Fibroblast of lung (primary cell): ENCODE measurements at places on chromosomes 4 and X.
A peak's percentile ranks its signal among the peaks of the same experiment; 100 is the strongest.

DNA sequence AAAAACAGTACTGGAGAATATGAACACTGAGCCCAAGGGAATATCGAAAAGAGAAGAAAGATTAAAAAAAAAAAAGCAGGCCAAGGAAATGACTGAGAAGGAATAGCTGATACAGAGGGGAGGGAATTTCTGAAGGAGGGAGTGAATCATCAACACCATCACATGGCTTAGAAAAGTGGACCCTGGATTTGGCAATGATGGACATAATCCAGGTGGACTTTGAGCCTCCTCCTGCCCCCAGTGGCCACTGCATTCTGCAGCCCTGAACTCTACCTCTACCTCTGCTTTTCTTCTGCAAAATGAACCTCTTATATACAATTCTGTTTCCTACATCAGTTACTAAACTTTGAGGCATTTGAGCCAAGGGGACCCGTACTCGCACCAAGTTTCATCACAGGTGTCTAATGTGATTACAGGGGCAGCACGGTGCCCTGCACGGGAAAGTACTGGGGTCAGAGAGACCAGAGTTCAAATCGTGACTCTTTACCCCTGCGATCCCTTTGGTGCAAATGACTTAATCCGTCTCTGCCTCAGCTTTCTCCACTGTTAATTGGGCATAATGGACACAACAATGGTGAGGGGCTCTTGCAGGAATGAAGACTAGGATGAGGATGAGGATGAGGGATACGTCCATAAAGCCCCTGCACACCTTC is 1.1 kb downstream of the OCIAD2 start:
- peak; percentile 43 for DNase-seq

- DNase-seq: no peak
Observed at GRCh38 chr4:56690393-56690792, 9.3 kb upstream of the HOPX start.

- no peak for DNase-seq
Observed at GRCh38 chr4:3869661-3870566, 103.7 kb downstream of the ADRA2C start.

DNA sequence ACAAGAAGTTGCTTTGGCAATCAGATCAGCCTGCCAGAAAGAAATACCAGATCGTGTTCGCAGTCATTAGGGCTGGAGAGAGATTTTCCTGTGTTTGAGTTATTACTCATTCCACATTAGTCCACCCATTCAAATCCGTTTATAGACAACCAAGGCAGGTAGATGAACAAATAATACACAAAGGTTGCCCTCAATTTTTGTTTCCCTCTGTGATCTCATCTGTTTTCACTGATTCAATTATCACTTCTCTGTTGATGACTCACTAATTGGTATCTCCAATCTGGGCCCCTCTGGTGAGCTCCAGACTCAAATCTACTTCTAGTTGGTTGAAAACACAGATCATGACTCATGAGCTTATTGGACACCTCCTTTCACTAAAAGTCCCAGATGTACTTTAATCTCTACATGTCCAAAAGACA is 54.5 kb downstream of the CHM start:
- DNase-seq: peak; percentile 29

DNA sequence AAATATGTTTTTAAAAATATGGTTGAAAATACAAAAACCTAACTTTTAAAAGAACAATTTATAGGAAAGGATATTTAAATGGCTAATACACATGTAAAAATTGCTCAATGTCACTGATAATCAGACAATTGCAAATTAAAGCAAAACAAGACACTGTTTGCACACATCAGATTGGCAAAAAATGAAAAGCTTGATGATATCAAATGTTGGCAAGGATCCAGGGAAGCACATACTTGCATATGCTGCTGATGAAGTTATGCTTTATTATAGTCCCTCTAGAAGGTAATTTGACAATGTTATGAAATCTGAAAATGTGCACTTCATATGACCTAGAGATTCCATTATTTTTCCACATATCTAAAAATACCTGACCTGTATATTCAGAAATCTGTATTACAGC is 45.7 kb upstream of the EPGN start:
- no peak for DNase-seq

- DNase-seq: peak; percentile 40
Observed at GRCh38 chr4:337932-338758, 531 bp downstream of the ZNF141 start.

- DNase-seq: peak; percentile 36
Observed at GRCh38 chrX:38754102-38754790, 47.0 kb upstream of the MID1IP1 start.
